Stimulated activated CD8-positive, alpha-beta memory T cell treated with anti-CD3 and anti-CD28 coated beads, Interleukin-4, amount 100 ng/mL, for 24 hours (primary cell): ENCODE measurements at places on chromosomes 11 and 22.

DNA sequence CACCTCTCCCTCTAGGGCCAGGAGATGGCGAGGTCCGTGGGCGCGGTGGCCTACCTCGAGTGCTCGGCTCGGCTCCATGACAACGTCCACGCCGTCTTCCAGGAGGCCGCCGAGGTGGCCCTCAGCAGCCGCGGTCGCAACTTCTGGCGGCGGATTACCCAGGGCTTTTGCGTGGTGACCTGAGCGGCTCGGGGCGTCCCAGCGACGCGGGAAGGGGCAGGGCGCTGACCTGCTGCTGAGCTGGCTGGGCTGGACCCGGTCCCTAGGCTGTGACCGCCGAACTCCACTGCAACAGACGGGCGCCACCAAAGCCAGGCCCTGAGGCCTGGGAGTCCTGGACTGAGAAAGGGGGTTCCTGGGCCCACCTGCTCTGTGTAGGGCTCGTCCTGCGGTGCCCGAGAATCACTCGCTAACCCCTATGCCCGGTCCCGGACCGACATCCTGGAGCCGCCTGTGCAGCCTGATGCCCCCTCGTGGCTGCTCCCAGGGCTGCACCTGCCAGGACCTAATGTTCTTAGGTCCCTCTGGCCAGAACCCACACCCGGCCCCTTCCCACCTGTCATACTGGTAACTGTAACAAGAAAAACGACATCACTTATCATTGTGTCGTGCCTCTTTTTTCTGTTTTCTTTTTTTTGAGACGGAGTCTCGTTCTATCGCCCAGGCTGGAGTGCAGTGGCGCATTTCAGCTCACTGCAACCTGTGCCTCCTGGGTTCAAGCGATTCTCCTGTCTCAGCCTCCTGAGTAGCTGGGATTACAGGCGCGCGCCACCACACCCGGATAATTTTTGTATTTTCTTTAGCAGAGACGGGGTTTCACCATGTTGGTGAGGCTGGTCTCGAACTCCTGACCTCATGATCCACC is 15.0 kb downstream of the RHOD start:
- DNase-seq = peak; percentile 62

DNA sequence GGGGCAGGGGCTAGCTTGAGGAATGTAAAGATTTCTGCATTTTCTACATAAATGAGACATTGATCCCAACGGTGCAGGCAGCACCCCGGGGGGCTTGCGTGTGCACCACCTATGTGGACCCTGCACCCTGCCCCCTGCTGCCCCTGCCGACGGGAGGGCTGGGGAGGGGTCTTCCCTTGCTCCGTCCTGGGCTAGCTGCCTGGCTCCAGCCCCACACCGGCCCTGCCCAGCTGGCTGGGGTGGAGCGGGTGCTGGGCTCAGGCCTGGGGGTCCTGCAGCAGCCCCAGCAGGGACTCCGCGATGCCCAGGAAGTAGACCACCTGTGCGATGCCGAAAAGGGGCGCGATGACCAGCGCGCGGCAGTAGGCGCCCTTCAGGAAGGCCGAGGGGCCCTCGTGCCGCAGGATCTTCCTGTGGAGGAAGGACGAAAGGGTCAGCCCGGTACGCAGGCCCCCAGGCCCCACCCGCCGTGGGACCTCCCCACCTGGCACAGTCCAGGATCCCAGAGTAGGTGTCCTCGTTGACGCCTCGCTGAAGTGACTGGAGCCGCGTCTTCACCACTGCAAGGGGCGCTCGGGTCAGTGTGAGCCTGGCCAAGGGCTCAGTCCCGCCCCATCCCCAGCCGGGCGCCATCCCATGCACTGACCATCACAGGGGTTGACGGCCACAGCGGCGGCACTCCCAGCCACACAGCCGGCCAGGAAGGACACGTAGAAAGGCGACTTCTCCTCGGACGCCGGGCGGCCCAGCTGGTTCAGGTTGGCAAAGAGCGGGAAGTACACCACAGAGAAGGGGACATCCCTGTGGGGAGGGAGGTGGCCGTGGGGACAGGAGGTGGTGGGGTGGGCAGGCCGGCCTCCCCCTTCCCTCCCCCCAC is 2.0 kb upstream of the CEND1 start:
- DNase-seq = no peak

DNA sequence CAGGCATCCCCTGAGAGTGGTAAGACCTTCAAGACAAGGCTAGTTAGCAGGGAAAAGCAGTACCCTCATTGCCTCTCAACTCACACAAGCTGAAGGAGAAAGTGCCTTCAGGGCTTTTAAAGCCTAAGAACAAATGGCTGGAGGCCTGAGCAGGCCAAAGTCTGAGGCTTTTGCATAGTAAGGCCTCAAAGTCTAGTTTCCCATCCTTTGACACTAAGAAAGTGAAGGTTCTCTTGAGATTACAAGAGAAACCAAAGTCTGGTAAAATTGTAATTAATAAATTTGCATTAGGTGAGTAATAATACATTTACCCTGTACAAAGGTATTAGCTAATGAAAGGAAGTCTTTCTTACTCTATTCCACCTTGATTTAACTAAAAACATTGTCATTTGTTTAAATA is 47.0 kb upstream of the CCDC89 start:
- no peak for DNase-seq

- DNase-seq = no peak
Measured at GRCh38 chr11:130094614-130095013, 24.9 kb downstream of the APLP2 start.

DNA sequence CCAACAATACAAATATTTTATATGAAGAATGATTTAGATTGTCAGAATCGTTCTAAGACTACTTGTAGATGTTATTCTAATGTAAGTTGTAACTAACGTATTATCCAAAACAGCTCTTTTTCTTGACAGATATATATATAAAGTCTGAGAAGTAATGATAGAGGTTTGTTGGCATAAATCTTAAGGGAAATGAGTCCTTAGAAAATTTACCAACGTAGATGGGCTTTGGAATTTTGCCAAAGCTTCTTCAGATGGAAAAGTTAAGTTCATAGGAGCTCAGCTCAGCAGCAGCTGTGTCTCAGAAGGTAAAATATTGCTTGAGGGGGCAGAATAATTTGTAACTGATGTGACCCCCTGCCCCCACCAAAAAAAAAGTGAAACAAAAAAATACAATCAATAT is 66.7 kb downstream of the BID start:
- DNase-seq = no peak

- DNase-seq = no peak
Measured at GRCh38 chr11:69394234-69394868, 87.1 kb upstream of the LINC01488 start.

DNA sequence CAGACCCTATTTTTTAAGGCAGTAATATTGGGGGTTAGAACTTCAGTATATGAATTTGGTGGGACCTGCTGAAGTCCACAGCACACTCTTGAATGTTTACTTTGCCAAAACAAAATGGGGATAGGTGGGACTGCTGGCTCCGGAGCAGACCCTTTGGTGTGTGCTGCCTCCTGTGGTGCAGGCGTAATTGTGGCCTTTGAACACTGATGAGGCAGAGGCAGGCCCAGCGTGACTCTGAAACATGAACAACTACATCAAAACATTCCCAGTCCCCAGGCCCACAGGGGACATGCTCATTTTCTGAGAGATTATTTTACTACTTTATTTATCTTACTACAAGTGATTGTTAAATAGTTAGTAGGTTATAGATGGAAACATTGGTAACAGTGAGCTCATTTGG is 225.0 kb upstream of the TBCEL start:
- no peak for DNase-seq

GRCh38 chr11:100825626-100826025 is 138.5 kb downstream of the ARHGAP42 start:
- no peak for DNase-seq

GRCh38 chr11:27904358-27905055 is 203.4 kb downstream of the KIF18A start:
- no peak for DNase-seq

DNA sequence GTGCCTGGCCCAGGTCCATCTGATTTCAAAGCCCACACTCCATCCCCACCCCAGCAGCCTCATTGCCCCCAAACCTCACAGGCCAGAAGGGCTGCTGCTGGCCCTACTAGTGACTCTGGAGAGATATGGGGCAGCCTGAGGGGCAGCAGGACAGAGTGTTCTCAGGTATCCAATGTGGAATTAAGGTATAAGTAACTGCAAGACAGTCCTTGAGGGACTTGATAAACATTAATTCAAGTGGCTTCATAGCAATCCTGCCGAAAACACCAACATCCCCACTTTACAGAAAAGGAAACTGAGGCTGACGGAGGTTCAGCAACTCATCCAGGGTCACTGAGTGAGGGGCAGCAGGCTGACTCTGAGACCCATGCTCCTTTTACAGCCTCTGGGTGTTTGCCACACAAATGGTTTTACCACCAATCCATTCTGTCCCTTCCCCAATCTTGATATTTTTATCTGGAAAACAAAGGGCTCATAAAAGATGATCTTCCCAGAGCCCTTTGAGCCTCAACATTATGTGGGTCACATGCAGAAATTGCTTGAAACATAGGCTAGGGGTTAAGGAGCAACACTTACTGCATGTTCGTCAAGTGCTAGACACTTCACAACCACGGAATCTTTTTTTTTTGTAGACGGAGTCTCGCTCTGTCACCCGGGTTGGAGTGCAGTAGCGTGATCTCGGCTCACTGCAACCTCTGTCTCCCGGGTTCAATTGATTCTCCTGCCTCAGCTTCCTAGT is 2.3 kb downstream of the NIPSNAP1 start:
- DNase-seq = no peak

GRCh38 chr11:94831529-94831928 is 63.4 kb downstream of the AMOTL1 start:
- no peak for DNase-seq

- no peak for DNase-seq
Measured at GRCh38 chr11:9037963-9038362, 34.2 kb upstream of the NRIP3 start.

- DNase-seq = no peak
Measured at GRCh38 chr22:48088251-48088650, 1325.8 kb downstream of the TBC1D22A start.

DNA sequence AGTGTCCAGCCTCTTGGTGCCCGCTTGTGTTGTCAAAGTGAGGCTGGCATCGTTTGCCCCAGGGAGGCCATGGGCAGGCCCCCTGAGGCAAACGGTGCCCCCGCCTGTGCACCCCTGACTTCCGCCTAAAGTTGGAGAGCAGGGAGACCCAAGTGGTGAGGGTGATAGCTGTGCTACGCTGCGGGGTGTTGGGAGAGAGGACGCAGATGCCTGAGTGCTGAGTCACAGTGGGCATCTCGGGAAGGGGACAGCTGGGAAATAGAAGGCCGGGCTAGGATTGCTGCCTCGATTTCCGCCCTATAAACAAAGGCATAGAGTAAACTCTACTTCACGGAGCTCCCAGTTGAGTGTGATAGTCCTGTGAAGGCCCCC is 5.8 kb downstream of the GRIK4 start:
- no peak for DNase-seq

DNA sequence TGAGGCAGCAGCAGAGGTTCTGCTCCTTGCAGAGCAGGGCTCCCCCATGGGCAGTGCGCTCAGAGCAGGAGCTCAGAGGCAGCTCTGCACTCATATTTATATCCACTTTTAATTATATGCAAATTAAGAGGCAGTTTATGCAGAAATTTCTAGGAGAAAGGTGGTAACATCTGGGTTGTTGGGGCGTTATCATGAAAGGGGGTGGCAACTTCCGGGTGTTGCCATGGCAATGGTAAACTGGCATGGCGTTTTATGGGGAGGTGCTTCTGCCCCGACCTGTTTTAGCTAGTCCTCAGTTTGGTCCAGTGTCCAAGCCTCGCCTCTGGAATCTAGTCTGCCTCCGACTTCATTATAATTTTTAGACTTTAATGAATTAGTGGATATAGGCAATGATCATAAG is 1191.7 kb downstream of the TBC1D22A start:
- DNase-seq = no peak

- DNase-seq = no peak
Measured at GRCh38 chr11:76939219-76939631, 78.5 kb downstream of the ACER3 start.
